ENCODE measurements at places on chromosomes 3 and 15. TPM values are rescaled to one million over a fixed set of nuclear protein-coding genes. Genes with fewer than 3 reads are reported as not detected.

Gene MAP1A
- 24.3 TPM for total RNA-seq

Gene WDR93
- total RNA-seq = not detected

GRCh38 chr15:50751394-50751793, 14.1 kb downstream of the SPPL2A start:
- H3K27ac ChIP-seq = no peak overlapping the region
- DNase-seq = no peak
- peaks cover 12% of the 10 kb centered on the region for H3K4me1 ChIP-seq
- H3K27me3 ChIP-seq = no peaks in the 10 kb centered on the region
- no peak overlapping the region for H3K4me3 ChIP-seq

Gene LRTM1
- not detected for total RNA-seq

DNA sequence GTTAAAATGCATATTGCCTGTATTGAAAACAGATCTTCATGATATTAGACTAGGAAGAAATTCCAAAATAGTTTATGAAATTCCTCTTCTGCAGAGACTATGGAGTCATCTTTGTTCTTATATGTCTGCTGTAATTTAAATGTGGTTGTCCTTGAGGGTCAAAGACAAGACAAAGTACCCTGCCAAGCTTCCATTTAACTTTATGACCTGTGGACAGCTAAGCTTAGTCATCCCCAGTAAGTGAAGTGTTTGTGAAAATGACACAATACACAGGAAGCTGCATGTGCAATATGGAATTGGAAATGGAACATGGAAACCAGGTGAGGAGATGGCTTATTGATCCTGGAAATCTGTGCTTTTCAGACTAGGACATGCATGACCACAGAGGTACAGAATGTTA, 68.5 kb upstream of the GBE1 start:
- no peaks in the 10 kb centered on the region for H3K36me3 ChIP-seq
- H3K4me1 ChIP-seq = no peaks in the 10 kb centered on the region
- H3K27ac ChIP-seq = no peak overlapping the region
- DNase-seq = no peak
- H3K4me3 ChIP-seq = no peak overlapping the region

All from neural crest cell (in vitro differentiated cells).